ENCODE measurements at places on chromosomes 3 and 15.

GRCh38 chr3:60752809-60753208, 498.4 kb downstream of the FHIT start:
- DNase-seq = no peak

- peak; percentile 70 for DNase-seq
These were observed 143.7 kb upstream of the KCNMB2 start for GRCh38 chr3:178392511-178392926.

- no peak for DNase-seq
These were observed 127.6 kb downstream of the RYR3 start for GRCh38 chr15:33438396-33438795.

DNA sequence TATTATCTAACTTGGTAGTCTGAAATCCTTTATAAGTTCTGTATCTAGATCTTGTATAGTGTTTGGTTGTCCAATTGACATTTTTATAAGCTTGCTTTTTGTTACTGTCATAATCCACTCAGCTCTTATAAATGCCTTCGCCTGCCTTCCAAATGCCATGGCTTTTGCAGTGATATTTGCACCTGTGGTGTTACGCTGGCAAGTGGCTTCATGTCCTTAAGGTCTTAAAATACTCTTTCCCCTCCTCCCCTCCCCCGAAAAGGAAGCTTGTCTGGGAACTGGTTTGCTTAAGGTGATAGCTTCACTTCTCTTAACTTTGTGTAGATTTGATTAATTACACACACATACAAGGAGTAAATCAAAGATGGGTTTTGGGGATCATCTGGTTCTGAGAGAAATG, 62.0 kb downstream of the ABHD2 start:
- DNase-seq = no peak

DNA sequence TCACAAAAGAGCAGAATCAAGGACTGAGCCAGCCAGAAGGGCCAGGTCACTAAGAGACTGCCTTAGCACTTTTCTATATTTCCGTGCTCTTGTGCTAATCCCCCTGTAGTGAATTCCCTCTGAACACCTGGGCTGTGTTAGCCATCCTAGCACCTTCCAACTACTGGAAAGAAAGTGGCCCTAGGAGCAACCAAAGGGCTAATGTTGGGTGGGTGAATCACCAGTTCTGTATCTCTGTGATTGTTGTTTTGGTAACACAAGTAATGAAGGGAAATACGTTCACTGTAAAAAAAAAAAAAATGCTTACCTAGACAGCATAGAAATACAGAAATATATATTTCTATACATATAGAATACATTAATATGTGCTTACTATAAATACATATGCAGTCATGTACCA, 43.9 kb downstream of the PXYLP1 start:
- no peak for DNase-seq

- DNase-seq = peak; percentile 95
These were observed 15.2 kb downstream of the SSUH2 start for GRCh38 chr3:8629151-8630021.

GRCh38 chr15:72887376-72887775, 103.8 kb upstream of the ADPGK start:
- no peak for DNase-seq

DNA sequence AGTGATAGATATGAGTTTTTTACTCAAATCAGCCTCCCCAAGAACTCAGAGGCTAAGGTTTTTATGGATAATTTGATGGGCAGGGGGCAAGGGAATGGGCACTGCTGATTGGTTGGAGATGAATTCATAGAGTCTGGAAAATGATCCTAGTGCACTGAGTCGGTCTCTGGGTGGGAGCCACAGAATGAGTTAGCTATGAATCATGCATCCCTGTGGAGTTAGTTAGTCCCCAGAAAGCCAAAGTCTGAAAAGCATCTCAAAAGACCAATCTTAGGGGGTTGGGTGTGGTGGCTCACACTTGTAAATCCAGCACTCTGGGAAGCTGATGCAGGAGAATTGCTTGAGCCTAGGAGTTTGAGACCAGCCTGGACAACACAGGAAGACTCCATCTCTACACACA, 516.1 kb downstream of the AGBL1 start:
- DNase-seq = no peak

DNA sequence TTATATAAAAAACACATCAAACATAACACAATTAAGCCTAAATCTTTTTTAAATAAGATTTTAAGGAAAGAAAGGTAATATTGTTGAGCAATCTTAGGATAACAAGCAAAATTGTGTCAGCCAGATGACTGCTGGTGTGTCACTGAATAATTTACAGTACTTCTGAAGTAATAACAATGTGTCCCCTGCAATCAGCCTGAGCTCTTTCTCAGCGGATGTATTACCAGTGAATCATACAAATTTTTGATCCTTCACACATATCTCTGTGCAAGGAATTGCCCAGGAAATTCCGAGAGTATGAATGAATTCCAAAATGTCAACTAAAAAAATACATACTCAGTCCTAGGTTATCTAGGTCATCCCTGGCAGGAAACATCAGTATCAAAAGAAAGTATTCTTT, 76.6 kb upstream of the PTX3 start:
- peak; percentile 94 for DNase-seq

- peak; percentile 87 for DNase-seq
These were observed 25.8 kb upstream of the ANXA2 start for GRCh38 chr15:60423537-60423936.

GRCh38 chr3:53142986-53143385, 12.8 kb upstream of the RFT1 start:
- no peak for DNase-seq

DNA sequence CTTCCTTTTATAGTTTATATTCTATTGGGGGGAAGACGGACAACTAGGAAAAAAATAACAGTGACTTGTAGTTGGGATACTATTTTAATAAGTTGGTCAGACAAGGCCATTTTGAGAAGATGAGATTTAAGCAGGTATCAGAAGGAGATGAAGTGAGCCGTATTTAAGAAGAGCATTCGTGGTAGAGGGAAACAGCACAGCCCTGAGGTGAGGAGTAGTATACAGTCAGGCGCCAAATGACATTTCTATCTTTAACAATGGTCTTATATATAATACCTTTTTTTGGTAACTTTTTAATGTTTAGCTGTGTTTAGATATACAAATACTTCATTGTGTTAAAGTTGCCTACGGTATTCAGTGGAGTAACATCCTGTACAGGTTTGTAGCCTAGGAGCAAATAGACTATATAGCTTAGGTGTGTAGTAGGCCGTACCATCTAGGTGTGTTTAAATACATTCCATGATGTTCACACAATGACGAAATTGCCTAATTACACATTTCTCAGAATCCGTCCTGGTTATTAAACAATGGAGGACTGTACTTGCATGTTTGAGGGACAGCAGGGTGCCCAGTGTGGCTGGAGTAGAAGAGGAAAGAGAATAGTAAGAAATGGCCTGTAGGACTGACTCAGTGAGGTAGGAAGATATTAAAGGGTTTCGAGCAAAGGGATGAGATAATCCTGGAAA, 1.6 kb downstream of the NKTR start:
- no peak for DNase-seq

GRCh38 chr3:23888617-23889228, 28.1 kb downstream of the NKIRAS1 start:
- DNase-seq = peak; percentile 45

DNA sequence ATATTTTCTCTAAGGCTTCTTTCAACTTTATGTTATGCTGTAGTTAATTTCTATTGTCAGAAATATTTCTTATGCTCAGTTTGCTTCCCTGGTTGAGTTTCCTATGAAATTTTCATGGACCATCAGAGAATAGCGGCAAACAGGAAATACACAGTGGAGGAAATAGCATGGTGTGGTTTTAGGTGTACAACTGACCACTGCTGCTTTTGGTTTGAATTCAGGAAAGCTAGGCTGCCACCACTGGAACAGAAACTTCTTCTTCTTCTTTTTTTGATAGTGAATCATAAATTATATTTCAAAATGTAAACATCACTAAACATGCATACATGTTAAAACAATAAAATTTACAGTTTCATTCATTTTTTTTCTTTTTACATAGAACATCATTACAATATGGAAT, 316.6 kb upstream of the TGFBR2 start:
- no peak for DNase-seq

DNA sequence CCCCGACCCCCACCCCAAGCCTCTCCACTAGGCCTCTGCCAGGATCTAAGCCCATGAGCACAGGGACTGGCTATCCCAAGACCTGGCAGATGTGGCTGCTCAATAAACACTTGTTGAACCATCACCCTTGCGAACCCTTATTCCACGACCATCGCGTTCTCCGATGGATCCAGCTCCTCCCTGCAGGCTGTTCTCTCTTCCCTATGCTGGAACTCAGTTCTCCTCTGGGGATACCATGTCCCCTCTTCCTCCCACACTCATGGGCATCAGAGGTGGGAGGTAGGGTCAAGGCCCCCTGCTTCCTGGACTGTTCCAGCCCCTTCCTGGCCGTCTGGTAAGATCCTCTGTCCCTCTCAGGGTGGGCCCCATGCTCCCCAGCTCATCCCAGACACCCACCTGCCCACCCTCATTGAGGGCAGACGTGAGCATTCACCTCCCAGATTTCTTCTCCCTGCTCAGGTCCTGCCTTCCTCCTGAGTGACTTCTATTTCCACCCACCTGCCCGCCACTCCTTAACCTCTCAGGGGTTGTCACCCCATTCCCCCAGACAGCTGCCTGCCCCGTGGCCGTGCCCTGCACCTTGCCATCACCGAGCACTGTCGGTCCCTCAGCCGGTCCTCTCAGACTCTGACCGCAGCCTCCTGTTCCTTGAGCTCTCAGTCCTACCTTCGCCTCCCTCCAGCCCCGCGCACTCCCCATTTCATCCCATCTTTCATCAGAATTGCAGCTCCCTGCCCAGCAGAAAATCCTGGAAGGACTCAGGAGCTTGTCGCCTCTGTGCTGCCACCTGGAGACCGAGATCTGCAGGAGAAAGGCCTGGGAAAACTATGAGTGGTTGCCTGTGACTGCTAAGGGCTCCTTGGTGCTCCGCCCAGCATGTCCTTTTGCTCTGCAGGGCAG, 42.0 kb downstream of the PML start:
- DNase-seq = peak; percentile 54

- DNase-seq = no peak
These were observed 1178.8 kb downstream of the ZPLD1 start for GRCh38 chr3:103613397-103614156.

DNA sequence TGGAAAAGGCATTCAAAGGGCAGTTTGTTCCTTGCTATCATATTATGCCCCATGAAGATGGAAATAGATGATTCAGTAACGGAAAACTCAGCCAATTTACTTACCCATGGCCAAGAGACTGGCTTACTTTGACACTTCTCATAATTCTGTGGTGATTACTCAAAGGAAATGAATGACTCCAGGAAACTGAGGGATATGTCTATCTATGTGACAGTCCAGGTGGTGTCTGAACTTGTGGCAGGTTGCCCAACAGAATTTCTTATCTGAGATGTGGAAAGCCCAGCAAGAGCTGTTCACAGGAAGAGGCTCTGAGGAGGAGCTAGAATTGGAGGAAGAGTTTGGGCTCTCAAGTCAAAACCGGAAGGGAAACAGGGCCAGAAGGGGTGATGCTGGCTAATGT, 91.2 kb downstream of the KCNAB1 start:
- peak; percentile 81 for DNase-seq

- DNase-seq = peak; percentile 20
These were observed 40.1 kb downstream of the FBXO22 start for GRCh38 chr15:75943713-75944215.

DNA sequence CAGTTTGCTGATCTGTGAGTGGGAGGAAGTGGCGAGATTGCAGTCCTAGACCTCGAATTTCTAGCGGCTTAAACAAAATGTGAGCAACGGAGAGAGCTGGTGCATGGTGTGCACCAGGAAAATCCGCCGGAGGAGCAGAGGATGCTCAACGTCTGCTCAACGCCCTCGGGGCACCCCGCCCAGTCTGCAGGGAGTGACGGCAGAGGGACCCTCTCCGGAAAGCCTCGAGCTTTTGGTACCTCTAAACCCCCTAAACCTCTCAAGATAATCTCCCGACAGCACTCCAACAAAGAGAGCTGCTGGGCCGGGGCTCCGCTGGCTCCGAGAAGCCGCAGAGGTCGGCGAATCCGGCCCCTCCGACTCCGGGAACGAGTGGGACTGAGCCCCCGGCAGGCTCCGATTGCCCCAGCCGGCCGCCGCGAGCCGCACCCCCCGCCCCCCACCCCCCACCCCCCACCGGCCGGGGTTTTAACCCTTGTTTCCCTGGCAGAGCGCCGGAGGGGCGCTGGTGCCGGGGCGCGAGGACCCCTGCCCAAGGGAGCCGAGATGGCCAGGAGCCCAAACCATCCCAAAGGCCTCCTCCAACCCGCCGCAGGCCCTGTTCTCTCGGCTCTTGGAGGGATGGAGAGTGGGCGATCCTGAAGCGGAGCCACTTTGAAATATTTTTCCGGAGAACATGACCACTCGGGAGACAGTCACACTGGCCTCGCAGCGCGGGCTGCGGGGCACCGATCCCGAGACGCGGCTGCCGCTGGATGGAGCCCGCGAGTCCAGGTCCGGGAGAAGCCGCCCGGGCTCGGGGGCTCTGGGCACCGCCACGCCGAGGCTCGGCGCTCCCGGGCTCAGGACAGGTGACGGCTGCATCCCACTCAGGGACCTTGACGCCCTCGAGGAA, 1.5 kb downstream of the MEGF11 start:
- peak; percentile 52 for DNase-seq

GRCh38 chr3:122397201-122397600, 13.2 kb downstream of the FAM162A start:
- peak; percentile 52 for DNase-seq

DNA sequence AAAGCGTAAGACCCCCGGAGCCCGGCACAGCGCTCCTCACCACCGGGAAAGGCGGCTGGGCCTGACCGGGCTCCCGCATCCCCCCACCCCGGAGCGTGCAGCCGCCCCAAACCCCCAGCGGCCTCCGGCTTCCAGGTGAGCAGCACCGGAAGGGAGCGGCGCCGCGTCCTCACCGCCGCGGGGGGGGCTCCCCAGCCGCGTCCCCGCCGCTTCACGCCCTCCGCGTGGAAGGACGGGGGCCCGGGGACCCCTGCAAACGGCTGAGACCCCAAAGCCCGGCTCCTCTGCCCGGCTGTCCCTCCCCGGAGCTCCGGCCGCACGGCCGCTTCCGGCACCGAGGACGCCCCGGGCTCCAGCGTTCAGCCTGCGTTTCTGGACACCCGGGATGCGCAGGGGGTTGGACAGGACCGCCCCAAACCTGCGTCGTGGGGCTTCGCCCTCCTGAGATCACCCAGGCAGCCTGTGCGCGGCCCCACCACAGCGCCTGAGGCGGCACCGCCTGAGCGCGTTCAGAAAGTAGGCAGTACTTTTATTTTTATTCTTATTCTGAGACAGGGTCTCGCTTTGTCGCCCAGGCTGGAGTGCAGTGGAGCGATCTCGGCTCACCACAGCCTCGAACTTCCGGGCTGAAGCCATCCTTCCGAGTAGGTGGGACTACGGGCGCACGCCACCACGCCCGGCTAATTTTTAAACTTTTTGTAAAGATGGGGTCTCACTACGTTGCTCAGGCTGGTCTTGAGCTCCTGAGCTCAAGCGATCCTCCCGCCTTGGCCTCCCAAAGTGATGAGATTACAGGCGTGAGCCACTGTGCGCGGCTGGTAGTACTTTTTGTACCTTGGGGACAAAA, 51.6 kb upstream of the BLM start:
- peak; percentile 78 for DNase-seq

GRCh38 chr3:120796976-120797375, 54.4 kb downstream of the GTF2E1 start:
- no peak for DNase-seq

- peak; percentile 59 for DNase-seq
These were observed 5.9 kb downstream of the RNU6-1 start for GRCh38 chr15:67833710-67834511.

GRCh38 chr3:160205606-160206005, 19.6 kb upstream of the C3orf80 start:
- no peak for DNase-seq

- peak; percentile 55 for DNase-seq
These were observed 61.1 kb downstream of the MLH1 start for GRCh38 chr3:37054370-37054769.

Measured in EL (cell line).